ENCODE measurements at places on chromosomes 12 and 14.

DNA sequence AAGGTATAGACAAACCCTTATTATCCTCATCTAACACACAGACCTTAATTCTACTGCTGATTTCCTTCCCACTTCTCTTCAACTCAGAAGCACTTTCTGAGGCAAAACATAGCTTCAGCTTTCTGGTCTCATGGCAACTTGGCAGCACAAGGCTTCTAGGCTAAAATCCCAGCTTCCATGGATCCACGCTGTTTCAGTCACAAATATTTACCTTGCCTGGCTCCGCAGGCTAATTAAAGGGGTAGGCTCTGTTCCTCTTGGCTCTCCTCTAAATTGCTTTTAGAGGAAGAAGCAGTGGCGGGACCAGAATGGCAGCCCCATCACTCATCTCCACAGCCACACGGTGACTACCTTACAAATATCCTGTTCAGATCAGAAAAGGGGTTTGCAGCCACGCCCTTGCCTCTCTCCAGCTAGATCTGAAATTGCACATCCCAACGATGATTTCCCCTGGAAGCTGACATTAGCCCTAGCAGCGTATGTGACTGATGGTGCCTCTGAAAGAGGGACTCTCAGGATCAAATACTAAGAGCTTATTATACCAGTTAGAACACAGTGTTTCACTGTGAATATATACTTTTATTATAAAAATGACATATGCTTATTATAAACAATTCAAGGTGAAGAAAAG is 221.5 kb upstream of the NUDT4 start:
- DNase-seq: no peak

DNA sequence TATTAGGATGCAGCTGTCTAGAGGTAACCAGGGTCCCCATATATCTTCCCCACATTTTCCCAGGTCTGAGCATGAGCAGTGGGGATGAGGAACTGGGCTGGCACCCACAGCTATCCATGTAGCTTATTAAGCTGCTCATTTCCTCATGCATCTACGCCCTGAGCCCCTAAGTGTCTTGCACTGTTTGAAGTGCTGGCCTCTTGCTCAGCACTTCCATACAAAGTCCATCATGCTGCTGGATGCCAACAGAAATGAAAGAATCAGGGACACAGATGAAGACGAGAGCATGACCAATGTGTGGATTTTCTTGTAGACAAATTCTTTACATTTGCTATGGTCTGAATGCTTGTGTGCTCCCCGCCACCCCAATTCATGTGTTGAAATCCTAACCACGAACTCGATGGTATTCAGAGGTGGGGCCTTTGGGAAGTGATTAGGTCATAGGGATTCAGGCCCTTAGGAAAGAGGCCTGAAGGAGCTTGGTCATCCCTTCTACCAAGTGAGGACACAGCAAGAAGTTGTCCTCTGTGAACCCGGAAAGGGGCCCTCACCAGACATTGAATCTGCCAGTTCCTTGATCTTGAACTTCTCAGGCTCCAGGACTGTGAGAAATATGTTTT is 54.5 kb downstream of the C12orf75 start:
- no peak for DNase-seq

DNA sequence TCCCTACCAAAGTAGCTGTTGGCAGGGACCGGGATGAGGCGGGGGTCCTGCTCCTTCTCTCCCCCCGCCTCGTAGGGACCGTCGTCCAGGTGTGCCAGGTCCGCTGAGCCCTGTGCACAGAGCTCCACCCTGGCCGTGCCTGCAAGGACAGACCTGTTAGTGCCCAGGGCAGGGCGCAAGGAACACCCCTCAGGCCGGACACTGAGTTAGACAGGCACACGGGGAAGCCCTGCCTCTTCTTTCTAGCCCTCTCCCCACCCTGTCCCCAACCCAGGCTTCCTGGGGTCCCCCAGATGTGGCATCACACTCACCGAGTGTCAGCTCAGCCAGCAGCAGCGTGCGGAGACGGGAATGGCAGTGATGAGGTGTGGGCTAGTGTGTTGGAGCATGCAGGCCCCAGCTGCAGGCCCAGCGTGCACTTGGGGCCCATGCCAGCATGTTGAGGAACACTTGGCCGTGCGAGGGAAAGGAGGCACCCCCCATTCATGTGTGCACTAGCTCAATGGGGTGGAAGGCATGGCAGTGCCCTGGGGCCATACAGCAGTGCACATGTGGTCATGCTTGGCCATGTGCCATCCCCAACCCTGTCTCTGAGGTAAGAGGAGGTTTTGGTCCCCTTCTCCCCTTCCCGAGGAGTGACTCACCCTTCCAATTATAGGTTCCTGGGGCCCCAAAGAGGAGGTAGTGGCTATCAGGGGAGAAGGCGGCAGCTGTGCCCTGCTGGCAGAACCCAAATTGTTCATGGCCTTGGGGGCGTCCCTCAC is 7.3 kb downstream of the ITGA7 start:
- no peak for DNase-seq

DNA sequence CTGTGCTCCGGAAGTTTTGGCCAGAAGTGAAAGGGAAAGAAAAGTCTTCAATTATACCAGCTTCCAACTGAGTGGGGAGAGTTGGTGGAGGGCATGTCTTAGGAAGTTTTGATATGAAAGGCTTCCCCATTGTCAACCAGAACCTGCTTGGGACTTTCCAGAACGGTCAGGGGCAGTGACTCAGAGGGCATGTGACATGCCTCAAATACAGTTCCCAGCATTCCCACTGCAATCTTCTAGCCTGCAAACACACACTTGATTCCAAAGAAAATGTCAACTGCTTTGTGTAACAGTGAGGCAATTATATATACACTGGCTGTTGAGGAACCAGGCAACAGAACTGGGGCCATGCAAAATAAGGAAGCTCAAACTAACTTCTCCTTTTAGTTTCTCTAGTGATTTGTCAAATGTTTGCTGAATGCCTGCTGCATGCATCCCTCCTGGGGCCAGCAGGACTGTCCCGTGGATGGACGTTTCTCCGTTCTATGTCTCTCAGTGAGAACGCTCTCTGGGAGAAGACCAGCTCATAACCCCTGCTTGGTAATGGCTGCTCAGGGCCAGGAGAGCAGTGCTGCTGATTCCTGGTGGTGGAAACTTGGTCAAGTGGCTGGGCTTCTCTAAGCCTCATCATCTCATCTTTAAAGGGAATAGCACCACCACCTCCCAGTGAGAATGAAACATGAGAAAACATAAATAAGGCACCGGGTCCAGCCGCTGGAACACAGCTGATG is 18.3 kb downstream of the SLC25A47 start:
- peak; percentile 65 for DNase-seq

GRCh38 chr14:75277008-75277814 is 1.4 kb upstream of the FOS start:
- DNase-seq: peak; percentile 89

DNA sequence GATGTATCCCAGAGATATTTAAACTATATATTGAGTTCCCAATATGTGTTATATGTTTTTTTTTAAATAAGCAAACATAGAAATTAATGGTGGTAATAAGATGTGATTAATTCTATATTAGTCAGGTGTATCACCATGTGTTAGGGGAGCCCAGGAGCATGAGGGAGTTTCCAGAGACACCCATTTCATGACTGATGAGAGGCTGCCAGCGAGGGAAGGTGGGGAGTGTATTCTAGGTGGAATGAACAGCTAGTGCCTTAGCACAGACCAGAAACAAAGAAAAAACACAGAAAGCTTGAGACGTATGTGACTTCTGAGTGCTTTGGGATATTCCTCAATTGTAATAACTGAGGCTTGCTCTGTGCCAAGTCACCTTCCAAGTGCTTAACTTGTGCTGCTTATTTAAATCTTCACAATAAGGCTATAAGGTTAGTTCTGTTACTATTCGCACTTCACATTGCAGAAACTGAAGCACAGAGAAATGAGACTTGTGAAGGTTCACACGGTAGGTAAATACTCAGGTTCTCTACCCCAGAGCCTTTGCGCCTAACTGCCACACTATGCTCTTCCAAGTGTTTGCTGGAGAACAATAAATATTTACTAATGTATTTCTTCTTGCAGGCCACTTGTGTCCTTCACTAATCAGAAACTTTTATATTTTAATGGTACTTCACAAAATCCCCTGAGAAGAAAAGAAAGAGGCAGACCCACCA is 17.9 kb upstream of the MGP start:
- DNase-seq: no peak

GRCh38 chr14:50363714-50364111 is 33.0 kb downstream of the CDKL1 start:
- peak; percentile 90 for DNase-seq

GRCh38 chr14:56463271-56463890 is 116.2 kb upstream of the TMEM260 start:
- DNase-seq: no peak

DNA sequence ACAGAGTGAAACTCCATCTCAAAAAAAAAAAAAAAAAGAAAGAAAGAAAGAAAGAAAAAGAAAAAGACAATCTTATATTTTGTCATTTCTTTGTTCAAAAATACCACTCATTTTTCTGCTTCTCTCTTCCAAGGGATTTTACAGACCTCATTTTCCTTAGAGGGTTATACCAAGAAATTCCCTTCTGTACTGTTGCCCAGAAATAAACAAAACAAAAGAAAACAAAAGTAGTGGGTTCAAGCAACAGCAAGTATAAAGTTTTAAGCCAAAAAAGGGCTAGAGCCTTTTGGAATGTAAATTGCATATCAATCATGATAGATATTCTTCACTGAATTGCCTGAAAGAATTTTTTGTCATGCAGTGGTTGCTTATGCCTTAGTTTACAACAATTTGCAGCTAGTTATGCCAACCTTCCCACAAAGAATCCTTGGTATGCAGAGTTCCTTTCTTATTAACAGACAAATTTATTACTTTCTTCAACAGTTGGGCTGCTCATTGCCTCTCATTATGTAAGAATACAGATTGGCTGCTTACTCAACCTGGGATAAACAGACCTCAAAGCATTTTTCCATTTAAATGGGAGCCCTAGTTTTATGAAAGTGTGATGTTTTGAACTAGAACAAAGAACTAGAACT is 129.1 kb upstream of the PPFIA2 start:
- DNase-seq: no peak

DNA sequence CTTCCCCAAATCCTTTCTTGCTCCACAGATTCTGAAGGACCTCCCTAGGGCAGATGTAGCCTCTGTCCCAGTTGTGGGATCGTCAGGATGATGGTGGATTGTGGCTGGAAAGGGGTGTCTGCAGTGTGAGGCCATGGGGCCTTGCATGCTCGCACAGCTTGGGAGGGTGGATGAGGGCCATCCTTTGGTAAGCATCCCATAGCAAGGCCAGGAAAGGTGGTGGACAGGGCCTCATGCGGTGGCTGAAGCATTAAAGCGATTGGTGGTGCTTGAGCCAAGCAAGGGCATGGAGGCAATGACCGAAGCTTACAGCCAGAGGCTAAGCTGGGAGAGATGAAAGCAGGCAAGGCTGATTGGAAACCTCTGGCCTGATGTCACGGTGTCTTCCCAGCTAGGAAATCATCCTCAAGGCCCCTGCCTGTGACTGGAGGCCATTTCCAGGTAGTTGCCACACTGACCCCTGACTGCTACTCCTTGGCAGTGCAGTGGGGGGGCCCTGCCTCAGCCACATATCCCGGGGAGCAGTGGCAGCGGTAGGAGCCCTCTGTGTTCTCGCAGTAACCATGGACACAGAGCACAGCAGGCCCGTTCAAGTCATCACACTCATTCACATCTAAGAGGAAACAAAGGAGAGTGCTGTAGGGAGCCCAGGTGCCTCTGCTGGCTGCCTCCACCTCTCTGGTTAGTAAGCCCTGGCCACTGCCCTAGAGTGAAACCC is 7.0 kb downstream of the ISCA2 start:
- DNase-seq: no peak

DNA sequence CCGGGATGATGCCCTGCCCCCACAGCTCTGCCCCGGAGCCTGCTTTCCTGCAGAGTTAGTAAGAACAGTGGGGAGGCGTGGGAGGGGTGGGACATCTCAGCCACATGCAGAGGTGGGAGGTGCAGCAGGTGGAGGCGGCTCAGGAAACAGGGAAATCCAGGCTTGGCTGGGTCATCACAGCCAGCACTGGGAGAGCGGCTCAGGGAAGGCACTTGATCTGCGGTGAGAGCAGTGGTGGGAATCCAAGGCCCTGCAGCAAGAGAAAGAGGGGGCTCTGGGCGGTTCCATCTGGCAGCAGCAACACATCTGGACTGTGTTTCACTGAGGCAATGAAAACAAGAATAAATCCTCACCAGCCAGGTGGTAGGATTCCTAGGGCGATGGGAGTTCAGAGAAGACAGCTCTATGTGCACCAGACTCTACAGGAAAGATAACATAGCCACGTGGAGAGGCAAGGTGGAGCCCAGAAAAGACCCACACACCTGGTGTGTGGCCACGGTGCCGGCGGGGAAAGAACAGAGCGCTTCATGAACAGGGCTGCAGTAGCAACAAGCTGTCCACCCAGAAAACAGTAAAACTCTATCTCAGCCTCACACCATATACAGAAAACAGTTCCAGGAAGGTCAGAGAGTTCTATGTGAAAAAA is 57.6 kb downstream of the CCDC85C start:
- no peak for DNase-seq

DNA sequence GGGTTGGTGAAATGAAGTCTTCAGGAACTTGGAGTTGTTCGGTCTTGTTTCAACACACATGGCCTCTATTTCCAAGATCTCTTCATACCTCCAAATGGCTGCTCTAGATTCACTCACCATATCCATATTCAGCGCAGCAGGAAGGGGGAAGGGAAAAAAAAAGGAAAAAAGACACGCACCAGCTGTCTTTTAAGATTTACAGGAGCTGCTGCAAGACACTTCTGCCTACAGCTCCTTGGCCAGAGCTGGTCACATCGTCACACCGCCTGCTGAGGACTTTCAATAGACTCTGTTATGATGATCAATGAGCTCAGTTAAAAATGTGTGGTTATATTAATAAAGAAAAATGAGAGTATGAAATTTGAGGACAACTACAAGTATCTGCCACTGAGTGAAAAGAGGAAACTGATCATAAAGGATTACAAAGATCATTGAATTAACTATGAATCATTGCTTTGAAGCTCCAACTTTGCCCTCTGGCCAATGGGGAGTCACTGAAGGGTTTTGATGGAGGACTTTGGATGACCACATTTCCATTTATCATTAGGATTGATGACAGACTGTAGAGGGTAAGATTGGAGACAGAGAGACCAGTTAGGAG is 182.1 kb upstream of the HMGA2 start:
- DNase-seq: no peak

DNA sequence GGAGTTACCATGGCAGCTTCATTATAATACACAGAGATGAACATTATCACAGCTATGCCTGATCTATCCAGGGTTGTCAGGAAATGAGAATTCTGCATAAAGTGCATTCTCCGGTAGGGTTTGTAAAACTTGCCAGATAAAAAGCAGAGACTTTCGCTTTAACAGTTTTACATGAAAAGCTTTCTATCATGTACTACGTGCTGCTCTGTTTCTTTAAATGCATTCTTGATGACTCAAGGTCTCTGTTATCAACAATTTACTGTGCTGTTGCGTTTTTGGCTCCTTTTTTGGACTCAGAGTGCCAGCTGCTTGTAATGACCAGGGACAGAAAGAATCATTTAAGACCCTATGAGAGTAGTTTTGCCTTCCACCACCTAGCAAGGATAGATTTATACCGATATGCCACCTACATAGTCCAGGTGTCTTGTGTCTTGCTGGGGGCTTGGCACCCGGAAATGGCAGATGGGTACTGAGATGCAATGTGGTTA is 371.2 kb downstream of the BTG1 start:
- DNase-seq: no peak

- DNase-seq: no peak
These were observed 26.2 kb downstream of the KITLG start for GRCh38 chr12:88553941-88554658.

GRCh38 chr12:53758081-53758729 is 6.4 kb upstream of the CISTR start:
- no peak for DNase-seq

GRCh38 chr12:11824736-11825135 is 175.3 kb downstream of the ETV6 start:
- DNase-seq: no peak
